ENCODE measurements at places on chromosomes 3 and 15. TPM values are rescaled to one million over a fixed set of nuclear protein-coding genes. Genes with fewer than 3 reads are reported as not detected.

MORC1 gene
- total RNA-seq, result not detected

SLC26A6 gene
- total RNA-seq, result 46.3 TPM

TM4SF4 gene
- not detected for total RNA-seq

LIPC gene
- total RNA-seq, result 0.62 TPM

GOLGA6A gene
- total RNA-seq, result not detected

IQCF5 gene
- not detected for total RNA-seq

CFAP161 gene
- not detected for total RNA-seq

SLC38A3 gene
- total RNA-seq, result not detected

TMEM45A gene
- total RNA-seq, result 0.34 TPM

DNA sequence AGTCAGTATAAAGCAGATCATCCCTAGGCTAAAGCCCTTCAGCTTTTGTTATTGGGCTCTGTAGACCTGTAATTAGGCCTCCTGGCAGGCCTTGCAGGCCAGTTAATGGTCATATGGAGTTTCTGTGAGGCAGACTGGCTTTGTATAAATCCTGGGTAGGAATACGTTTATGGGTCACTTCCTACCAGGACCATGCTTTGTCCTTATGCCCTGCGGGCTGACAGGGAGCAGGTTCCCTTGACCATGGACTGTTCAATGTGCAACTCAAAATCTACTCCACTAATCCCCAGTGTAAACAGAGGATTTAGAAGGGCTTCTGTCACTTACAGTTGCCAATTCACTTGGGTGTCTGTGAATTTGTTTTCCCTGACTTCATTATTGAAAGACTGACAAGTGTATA, 202.7 kb upstream of the MLF1 start:
- no peak for DNase-seq

- no peak for DNase-seq
Measured at GRCh38 chr15:74367296-74367854, at the start of gene CYP11A1. Gene CYP11A1, minus strand, starts transcription at chr15:74367646. Its CDS starts 61 bp downstream, at chr15:74367585.

- DNase-seq, result no peak
Measured at GRCh38 chr15:101188637-101189408, 63.0 kb downstream of the CHSY1 start.

- no peak for DNase-seq
Measured at GRCh38 chr3:149609595-149609994, 48.2 kb downstream of the WWTR1 start.

DNA sequence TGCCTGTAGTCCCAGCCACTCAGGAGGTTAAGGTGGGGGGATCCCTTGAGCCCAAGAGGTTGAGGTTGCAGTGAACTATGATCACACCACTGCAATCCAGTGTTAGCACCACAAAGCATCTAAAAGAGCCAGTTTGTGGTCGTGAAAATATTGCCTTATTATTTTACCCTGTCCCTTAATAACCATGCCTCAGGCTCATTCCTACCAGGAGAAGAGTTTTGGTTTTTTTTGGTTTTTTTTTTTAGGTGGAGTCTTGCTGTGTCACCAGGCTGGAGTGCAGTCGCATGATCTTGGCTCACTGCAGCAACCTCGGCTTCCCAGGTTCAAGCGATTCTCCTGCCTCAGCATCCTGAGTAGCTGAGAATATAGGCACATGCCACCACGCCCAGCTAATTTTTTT, 17.9 kb upstream of the AVEN start:
- no peak for DNase-seq

- DNase-seq, result peak; percentile 10
Measured at GRCh38 chr15:49145651-49146609, 9.5 kb downstream of the COPS2 start.

- DNase-seq, result no peak
Measured at GRCh38 chr3:17130956-17131355, 246.2 kb downstream of the PLCL2 start.

DNA sequence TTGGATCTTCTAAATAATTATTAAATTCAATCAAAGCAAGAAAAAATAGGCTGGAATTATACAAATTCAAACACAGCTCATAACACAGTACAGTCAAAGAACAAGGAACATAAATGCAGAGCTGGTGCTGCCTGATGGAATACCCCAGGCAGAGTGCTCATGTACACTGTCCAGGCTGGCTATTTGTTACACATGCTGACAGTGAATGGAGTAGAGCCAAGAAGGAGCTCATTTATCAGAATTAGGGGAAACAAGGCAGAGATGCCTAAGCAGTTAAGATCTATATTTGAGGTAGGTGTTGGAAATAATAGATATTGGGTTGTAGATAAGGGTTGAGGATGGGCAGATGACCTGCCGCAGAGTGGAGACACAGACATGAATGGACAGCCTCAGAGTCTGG, 788.2 kb upstream of the ARPP21 start:
- no peak for DNase-seq

DNA sequence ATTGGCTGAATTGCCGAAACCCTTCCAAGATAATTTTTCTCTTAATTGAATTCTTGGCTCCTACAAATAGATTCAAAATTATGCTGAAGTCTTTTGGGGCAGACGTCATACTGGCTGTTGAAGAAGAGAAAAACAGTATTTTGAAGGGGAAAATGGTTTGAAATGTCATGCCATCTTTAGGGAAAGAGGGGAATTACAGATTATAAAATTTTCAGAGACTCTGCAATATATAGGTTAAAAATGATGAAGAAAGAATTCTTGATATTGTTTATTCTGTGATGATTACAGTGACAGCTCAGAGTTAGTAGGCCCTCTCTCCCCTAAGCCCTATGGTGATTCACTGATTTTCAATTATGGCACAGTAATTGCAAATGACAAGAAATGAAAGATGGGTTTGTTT, 86.1 kb downstream of the CGNL1 start:
- no peak for DNase-seq
